Coronary artery (tissue), 2 donors: ENCODE measurements at places on chromosomes 16 and 17.

DNA sequence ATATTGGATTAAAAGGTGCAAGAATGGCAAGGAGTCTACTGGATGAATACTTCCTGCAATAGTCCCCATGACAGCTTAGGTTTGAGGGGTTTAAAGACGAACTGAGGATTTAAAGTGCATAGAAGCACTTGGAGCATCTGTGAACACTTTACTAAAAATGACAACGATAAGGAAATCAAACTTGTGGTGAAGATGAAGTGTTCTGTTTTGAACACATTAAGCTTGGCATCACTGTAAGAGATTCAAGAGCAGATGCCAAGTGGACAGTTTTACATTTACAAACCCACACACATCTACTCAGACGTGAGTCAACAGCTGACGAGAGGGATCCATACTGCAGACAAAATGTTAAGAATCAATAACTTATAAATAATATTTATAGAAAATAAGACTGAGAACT lies 918.7 kb downstream of the CDH11 start:
- no peak for DNase-seq

DNA sequence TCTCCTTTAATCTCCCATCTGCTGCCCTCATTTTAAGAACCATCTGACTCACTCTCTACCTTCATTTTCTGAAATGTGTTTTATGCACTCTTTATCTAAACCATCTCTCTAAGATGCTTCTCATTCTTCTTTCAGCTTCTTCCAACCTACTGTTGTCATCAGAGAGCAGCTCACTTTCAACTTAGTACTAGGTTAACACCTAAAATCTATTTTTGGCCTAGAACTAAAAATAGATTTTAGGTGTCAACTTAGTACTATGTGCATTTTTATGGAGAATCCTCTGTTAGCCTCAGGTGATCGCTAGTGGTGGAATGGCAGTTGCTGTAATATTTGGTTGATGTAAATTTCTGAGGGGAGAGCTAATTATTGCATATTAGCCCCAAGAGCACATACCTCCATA lies 277.1 kb downstream of the KCNJ2 start:
- no peak for DNase-seq

- DNase-seq: no peak
Observed at GRCh38 chr17:58333736-58334207, 5.2 kb upstream of the TSPOAP1 start.

- no peak for DNase-seq
Observed at GRCh38 chr17:78133179-78133951, 2.8 kb downstream of the TMC8 start.

- DNase-seq: no peak
Observed at GRCh38 chr16:15907863-15908478, 19.6 kb upstream of the CEP20 start.

GRCh38 chr17:44585315-44585714 lies 28.0 kb downstream of the FZD2 start:
- DNase-seq: no peak

DNA sequence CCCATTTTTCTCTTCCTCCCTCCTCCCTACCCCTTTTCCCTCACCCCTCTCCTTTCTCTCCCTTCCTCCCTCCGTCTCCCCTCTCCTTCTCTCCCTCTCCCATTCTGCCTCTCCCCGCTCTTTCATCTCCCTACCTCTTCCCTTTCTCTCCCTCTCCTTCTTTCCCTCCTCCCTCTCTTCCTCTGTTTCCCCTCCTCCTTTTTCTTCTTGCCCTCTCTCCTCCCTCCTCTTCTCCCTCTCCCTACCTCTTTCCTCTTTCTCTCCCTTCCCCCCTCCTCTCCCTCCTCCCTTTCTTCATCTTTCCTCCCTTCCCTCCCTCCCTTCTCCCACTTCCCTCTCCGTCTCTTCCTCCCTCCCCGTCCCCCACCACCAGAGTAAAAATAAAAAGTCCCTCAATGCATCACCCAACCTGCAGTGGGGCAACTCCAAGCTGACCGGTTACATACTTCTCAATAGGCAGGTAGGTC lies 10.4 kb downstream of the CHD9NB start:
- DNase-seq: no peak

- DNase-seq: no peak
Observed at GRCh38 chr17:57493625-57494024, 237.3 kb downstream of the MSI2 start.

- no peak for DNase-seq
Observed at GRCh38 chr17:32386844-32387243, 36.9 kb downstream of the ZNF207 start.

GRCh38 chr17:50920041-50920410 lies 53.9 kb upstream of the TOB1 start:
- no peak for DNase-seq

DNA sequence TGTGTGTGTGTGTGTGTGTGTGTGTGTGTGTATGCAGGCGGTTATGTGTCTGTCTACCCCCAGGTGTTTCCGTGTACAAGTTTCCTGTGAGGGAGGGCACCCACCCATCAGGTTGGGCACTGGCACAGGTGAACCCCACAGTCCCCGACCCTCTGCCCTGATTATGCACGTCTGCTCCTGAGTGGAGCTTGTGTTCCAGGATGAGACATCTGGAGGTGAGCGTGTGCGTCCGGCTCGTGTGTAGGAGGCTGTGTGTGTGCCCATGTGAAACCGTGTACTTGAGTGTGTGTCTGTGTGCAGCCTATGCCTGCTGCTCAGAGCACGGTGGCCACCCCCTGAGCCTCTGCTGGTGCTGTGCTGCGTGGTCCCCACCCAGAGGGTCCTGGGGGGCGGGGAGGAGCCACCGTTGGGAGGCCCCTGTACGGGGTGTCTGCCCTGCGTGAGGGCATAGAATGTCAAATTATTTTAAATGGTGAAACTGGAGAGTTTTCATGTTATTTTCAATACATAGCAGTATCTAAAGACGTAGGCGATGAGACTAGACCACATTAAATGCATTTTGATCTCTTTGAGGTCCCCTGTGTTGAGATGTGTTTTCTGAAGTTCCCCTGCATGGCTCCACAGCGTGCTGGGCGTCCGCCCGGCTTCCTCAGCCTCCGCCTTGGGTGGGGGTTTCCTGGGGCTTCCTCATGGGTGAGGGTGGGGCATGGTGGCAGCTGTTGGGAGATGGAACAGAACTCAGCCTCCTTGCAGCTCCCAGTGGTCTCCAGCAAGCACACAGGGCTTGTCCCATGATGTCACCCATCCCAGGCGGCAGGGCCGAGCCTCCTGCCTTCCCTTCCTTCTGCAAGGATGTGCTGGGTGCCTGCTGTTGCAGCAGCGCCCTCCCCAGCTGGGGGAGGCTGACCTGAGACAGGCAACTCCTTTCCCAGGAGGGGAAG lies 43.4 kb downstream of the KCNJ12 start:
- DNase-seq: peak; percentile 70

GRCh38 chr17:50916708-50917417 lies 50.7 kb upstream of the TOB1 start:
- no peak for DNase-seq

DNA sequence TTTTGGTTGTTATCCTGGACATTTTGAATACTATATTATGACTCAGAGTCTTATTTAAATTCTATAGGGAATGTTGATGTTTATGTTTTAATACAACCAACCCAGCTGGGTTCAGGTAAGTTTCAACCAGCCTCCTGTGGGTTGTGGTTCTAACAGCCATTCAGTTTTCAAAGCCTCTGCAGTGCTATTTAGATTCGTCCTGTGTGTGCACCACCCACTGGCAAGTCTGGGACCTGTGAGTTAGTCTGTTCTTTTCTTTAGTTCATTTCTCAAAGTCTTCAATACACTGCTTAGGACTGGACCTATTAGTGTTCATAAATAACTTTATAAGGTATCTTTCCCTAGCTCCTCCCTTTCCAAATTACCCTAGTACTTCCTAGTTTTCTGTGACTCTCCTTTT lies 170.6 kb downstream of the TMEM132E start:
- no peak for DNase-seq

DNA sequence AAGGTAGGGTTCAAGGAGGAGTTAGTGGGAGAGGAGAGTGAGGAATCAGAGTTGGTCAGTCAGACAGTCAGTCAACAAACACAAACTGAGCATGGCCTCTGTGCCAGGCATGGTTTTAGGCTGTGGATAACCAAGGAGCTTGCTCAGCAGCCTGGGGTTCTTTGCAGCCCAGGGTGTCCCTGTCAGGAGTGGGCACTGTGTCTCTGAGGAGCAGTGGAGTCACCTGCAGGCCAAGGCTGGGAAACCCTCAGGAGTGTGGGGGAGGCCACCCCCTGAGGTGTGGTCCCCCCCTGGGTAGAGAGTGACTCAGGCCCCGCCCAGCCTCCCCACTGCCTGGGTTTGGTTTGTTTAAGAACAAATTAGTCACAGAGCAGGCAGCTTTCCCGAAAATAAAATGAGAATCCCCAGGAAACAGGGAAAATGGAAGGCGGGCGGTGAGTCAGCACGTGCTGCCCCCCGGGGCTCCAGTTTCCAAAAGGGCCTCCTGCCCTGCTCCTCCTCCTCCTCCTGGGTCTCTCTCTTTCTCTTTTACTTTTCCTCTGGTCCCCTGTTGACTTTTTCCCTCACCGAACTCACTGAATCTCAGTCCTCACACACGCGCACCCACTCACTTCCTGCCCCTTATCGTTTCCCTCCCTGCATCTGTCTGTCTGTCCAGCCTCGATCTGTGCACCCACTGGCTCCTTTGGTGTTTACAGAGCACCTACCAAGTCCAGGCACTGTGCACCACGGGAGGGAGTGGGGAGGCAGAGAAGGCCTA lies 44.3 kb downstream of the SOCS3 start:
- peak; percentile 95 for DNase-seq

- DNase-seq: no peak
Observed at GRCh38 chr17:77610518-77610893, 348.0 kb upstream of the TNRC6C start.

GRCh38 chr17:44095647-44096496 lies 25.3 kb downstream of the G6PC3 start:
- DNase-seq: no peak

DNA sequence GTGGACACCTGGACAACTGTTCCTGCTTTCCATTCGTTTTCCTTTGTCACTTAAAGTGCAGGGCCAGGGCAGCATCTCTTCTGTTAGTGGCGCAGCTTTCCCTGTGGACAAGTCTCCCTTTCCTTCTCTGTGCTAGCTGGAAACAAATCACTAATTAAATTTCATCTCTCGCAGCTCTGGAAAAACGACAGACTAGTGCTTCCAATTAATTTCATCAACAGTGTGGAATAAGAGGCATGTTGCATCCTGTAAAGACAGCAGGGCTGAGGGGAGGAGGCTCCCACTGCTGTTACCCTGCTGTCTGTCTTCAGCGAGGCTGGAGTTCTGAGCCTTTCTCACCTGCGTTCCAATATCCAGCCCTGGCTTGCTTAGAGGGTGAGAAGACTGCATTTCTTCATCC lies 352.1 kb upstream of the HSBP1 start:
- no peak for DNase-seq

- DNase-seq: no peak
Observed at GRCh38 chr17:79090443-79091225, 16.0 kb downstream of the ENGASE start.

GRCh38 chr16:58636466-58636865 lies 6.8 kb upstream of the CNOT1 start:
- no peak for DNase-seq

- DNase-seq: no peak
Observed at GRCh38 chr16:813204-813915, 12.8 kb upstream of the GNG13 start.

DNA sequence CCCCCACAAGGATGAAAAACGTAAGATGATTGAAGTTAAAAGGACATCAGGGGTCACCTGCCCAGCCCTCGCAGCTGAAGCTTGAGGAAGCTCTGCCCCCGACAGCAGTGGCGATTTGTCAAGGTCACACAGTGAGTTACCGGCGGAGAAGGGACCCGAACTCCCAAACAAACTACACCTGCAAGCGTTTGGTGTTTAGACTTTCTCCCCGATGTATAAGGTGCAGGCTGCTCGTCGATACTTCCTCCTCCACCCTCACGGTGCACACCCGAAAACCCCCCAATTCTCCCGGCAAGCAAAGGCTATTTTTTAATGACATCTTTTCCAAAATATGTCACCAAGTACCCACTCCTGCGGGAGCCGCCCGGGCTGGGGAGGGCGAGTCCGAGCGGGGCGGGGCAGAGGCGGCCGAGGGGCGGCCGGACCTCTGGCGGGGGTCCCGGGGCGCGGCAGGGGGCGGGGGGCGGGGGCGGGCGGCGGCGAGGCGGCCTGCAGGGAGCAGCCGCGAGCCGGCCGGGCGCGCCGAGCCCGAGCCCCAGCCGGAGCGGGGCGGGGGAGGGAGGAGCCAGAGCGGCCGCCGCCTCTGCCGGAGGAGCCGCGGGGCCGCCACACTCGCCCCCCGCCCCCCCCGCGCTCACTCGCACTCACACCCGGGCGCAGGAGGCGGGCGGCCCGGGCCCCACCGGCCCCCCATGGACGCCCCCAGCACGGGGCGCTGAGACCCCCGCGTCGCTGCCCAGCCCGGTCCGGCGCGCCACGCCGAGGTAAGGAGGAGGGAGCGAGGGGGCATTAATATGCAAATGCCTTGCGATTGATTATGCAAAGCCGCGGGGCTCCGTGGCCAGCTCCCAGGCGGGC lies at the start of gene THRA:
TSS of gene THRA (plus strand) at position 637 of the 858 bp plus-strand sequence. CDS start 11,524 bp downstream, outside the sequence.
- peak; percentile 76 for DNase-seq

DNA sequence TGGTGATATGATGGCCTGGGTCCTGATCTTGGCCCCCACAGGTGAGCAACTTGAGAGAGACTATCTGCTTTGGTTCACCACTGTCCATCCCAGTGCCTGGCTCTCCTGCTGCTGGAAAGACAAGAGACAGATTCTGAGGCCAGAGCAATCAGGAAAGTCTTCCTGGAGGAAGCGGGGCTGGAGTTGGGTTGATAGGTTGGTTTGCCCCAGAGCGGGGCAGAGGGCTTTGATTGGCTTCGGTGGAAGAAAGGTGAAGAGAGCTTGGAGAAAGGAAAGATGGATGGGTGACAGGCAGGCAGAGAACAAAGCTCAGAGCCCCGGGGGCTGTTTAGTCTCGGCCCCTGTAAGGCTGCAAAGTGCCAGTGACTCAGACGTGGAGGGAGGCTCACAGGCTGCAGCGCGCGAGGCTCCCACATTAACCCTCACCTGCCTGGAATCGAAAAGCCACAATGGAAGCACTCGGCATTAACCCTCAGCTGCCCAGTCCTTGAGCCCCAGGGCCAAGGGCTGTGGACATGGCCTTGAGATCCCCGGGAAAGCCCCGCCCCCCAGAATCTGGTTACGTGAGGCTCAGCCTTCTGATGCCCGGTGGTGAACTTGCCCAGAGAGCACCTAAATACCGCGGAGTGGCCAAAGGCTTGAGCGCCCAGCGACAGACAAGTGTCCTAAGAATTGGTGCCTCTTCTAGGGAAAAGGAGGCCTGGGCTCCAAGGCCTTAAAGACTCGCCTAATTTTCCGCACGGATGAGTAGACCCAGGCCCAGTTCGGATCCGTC lies 996 bp upstream of the CPNE2 start:
- DNase-seq: peak; percentile 79
